ENCODE measurements at places on chromosomes 6 and 20. TPM values are rescaled to one million over a fixed set of nuclear protein-coding genes. Genes with fewer than 3 reads are reported as not detected.

RSPO3 gene
- not detected for total RNA-seq

NOX3 gene
- not detected for total RNA-seq

ZNF335 gene
- 26.6 TPM for total RNA-seq

KCNQ5 gene
- total RNA-seq: 0.43 TPM

SCRT2 gene
- not detected for total RNA-seq

ESR1 gene
- total RNA-seq: not detected

MUC22 gene
- total RNA-seq: not detected

SHLD1 gene
- 1.6 TPM for total RNA-seq
